Adrenal gland (tissue), 19 donors: ENCODE measurements at places on chromosomes 3 and 15. TPM values are rescaled to one million over a fixed set of nuclear protein-coding genes. Genes with fewer than 3 reads are reported as not detected.

The PP2D1 gene
- total RNA-seq, result not detected

The RETNLB gene
- total RNA-seq, result not detected

The IRAK2 gene
- total RNA-seq, result 6.6 TPM

The FGF7 gene
- total RNA-seq, result 14.2 TPM

The GOLGA8J gene
- total RNA-seq, result not detected

The IL17RB gene
- total RNA-seq, result 0.44 TPM
